ENCODE measurements at places on chromosomes 12 and 14.

DNA sequence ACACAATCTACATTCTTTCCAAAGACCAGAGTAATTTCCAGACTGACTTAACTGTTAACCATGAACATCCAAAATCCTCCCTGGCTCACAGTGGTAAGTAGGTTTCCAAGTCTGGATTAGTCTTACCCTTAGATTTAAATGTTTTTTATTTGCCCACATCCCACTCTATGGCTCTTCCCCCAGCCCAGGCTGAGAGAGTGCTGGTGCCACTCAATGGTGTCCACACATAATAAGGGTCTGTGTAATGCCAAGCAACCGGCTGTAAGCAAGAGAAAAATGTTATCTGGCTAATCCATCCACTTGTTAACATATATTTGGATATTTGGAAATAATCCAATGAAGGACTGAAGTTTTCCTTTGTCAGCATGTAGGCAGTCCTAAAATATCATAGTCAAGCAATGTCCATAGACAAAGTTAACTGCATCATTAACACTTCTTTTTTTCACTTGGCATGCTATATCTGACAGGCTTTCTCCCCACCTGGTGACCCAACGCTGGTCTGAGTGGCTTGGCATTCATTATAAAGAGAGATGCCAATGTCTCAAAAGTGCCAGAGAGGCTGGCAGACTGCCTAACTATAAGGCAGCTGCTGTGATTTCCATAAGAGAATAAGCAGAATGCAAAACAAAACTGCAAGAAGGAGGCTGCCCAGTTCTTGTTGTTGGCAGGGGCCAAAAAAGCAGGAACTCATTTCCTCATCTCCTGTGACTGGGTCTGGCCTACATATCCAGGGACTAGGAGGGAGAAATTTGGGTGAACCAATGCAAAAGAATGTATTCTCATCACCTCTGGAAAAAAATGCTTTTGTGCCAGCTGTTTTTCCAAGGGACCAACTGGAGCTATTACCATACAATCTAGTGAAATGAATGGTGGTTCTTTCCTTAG, 13.9 kb upstream of the HOXC13 start:
- no peak for DNase-seq

DNA sequence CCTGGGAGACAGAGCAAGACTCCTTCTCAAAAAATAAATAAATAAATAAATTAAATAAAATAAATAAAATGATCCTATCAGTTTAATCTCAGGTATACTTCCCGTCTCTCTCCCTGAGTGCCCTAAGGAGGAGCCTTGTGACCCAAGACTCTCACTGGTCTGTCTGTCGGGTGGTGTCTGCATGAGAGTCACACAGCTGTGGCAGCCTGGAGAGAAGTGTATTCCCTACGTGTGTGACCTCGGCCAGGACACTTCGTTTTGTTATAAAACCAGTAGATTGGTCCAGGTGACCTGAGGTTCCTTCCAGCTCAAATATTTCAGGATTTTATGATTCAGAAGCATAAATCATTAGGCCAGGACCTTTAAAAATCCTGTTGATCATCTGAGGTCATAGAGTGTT, 4.8 kb downstream of the SYNE3 start:
- DNase-seq: no peak

- no peak for DNase-seq
Measured at GRCh38 chr12:76952995-76953394, 74.2 kb upstream of the CSRP2 start.

DNA sequence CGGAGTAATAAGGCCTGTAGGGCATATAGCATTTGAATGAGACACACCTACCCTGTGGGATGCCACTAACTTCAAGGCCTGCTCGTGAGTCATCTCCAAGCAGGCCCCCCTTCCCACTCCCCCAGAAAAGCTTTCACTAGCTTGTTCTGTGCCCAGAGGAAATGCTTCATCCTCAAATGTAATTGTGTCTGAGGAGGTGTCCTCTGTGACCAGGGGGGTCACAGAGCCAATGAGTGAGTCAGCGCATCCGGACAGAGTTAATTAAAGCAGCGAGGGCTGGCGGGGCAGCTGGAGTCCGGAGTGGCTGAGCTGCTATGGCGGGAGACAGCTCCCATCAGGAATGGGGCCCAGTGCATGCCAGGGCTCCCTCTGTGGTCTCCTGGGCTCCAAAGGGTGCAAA, 27.0 kb upstream of the ESRRB start:
- no peak for DNase-seq

DNA sequence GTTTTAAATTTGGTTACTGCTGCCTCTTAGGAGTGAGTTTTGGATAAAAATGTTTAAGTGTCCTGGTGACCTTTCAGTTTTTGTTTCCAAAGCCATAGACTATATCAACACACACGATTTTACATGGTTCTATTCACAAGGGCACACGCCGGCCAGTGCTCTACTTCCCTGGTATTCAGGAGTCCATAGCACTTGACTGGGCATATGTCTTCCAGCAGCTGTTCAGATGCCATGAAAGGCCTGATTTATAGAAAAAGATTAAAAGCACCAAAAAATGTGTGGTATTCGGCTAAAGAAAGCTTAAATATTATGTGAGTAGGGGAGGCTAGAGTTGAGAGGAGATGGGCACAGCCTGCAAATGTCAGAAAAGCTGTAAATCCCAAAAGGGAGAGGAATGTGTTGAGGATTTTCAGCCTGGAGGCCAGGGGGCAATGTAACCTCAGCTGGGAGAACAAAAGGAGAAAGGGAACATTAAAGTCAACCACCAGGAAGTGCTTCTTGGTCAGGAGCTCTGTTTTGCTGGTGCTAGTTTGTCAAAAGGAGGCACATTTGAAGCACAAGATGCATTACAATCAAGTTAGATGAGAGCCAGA, 478.4 kb downstream of the RAD51B start:
- no peak for DNase-seq

GRCh38 chr12:20205854-20206253, 162.5 kb upstream of the PDE3A start:
- no peak for DNase-seq

DNA sequence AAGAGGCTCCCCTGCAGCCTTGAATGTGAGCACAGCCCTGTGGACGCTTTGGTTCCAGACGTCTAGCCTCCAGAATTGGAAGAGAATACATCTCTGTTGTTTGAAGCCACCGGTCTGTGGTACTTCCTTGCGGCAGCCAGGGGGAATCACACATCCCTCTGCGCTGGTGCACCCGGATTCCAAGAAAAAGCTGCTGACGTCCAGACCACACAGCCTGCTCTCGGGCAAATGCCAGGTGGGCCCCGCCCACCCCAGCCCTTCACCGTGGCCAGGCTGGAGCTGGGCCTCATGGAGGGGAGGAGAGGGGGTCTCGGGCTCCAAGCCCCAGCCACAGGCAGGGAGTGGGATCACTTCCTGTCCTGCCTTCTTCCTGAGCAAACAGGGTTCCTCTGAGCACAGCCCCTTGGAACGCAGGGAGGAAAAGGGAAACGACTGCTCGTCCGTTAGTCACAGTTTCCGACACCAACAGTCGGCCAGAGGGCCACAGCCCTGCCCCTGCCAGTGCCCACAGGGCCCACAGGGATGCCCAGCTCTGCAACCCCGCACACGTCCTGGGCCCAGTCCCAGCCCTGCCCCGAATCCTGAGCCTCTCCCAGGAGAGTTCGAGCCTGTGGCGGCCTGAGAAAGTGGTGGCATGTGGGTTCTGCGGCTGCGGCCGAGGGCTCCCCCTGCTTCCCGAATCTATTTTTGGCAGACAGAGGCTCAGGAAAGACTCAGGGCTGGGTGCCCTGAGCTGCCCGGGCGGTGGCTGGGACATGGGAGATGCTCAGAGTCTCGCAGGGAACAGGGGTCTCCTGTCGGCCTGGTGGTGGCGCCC, 85.3 kb downstream of the RFLNA start:
- no peak for DNase-seq

- DNase-seq: no peak
Measured at GRCh38 chr14:57582746-57583145, 89.1 kb upstream of the CCDC198 start.

- no peak for DNase-seq
Measured at GRCh38 chr12:54549774-54550451, 512 bp downstream of the PDE1B start.

GRCh38 chr12:122951406-122951805, 14.9 kb downstream of the ABCB9 start:
- no peak for DNase-seq

- no peak for DNase-seq
Measured at GRCh38 chr12:23340351-23340750, 609.1 kb downstream of the SOX5 start.

DNA sequence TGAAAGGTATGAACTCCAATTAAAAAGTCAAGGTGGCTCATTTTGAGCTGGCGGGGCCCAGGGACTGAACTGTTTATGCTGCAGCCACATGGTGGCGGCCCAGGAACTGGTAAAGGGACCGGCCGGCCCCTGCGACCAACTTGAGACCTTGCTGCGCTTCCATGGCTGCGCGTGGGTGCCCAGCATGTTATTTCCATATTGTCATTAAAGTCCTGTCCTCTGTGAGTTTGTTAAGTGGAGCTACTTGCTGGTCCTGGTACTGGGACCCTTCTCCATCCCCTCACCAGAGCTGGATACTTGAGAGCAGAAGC, 62.3 kb downstream of the BEGAIN start:
- peak; percentile 2 for DNase-seq

- no peak for DNase-seq
Measured at GRCh38 chr12:27682534-27682933, 13.7 kb upstream of the REP15 start.

DNA sequence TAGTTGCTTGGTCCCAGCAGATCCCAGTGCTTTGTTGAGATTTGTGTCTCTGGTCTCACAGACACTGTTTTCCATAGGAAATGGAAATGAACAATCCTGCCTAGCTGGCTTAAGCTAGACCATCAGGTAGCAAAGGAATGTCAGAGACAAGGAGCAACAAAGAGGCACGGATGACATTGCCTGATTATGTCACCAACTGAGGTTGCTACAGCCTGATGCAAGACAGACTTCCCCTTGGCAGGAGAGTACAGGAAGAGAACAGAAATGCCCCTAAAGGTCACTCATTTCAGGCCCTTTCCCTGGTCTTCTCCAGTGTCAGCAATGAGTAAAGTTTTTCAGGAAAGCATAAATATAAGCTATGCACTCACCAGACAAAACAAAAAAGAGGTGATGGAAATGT, 2.0 kb upstream of the PRB2 start:
- DNase-seq: no peak

- no peak for DNase-seq
Measured at GRCh38 chr12:72465940-72466630, 193.9 kb downstream of the TRHDE start.

DNA sequence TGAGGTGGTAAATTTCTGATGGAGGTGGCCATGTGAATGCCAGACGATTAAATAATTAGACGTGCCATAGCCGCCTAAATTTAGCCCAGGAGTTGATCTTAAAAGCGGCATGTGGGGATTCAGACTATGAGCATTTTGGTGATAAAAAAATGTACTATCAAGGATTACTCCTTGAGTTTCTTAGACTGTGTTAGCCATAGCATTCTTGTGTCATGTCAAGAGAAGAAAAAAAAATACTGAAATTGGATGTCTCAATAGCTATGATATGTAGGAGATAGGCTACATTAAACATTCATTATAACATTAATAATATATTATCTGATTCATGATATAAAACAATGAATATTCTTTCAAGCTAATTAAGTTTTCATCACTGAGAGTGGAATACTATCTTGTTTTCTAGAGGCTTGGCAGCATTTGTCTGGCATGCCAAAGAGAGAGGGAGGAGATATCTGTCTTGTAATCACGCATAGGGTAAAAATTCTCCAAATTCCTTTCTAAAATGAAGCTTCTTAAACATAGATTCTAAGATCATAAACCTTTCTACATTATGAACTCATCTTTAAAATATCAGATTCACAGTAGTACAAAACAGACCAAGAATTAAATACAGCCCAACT, 727.0 kb downstream of the C12orf50 start:
- no peak for DNase-seq

GRCh38 chr12:78835493-78835892, 29.1 kb upstream of the SYT1 start:
- DNase-seq: no peak

DNA sequence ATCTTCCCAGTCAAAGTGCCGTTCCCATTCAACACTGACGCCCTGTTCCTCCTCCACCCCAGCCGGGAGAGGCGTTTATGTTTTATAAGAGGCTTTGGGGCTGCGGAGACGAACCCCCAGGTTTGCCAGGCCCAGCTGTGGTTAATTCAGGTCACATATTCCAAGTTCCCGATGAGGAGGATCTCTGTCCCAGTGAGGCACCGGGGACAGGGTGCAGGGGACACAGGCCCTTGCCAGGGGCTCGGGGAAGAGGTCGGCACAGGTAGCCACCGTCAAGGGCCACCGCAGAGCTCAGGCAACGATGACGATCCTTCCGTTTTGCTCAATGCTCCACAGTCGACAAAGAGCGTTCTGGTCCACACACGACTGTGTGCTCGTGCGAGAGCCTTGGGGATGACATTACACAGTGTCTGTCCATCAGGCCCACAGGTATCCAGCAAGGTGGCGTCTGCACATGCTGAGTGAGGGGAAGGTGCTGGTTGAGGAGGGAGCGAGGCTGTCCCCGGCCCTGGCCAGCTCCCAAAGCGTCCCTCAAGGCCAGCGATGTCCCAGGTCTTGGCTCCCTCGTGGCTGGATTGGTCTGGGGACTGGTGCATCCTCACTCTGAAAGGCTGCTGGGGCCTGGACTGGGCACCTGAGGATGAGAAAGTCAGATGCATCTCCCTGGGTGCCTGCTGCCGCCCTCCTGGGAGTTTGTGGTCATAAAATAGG, 189.2 kb upstream of the C14orf180 start:
- DNase-seq: no peak

- DNase-seq: no peak
Measured at GRCh38 chr14:96135285-96135684, 69.4 kb upstream of the BDKRB2 start.

Data from activated T-helper 1 cell treated with anti-CD3 and anti-CD28 coated beads, Interleukin-2, amount 50 U/mL, for 16 hours (primary cell).